Retina (tissue), 1 donor: ENCODE measurements at places on chromosomes 2 and 18.

GRCh38 chr18:51739044-51739666 lies 541.7 kb upstream of the MEX3C start:
- DNase-seq = no peak

GRCh38 chr2:137969418-137969765 lies 5.1 kb downstream of the HNMT start:
- DNase-seq = no peak

- no peak for DNase-seq
These were observed 84.8 kb downstream of the STPG4 start for GRCh38 chr2:47070155-47070919.

- peak; percentile 53 for DNase-seq
These were observed 30.8 kb upstream of the PUM2 start for GRCh38 chr2:20381457-20381856.

GRCh38 chr2:68918497-68918896 lies 34.2 kb downstream of the GKN2 start:
- DNase-seq = no peak

- peak; percentile 73 for DNase-seq
These were observed 825 bp downstream of the ITGA6 start for GRCh38 chr2:172427990-172428831.

GRCh38 chr2:84970210-84970867 lies 622 bp upstream of the KCMF1 start:
- peak; percentile 89 for DNase-seq

DNA sequence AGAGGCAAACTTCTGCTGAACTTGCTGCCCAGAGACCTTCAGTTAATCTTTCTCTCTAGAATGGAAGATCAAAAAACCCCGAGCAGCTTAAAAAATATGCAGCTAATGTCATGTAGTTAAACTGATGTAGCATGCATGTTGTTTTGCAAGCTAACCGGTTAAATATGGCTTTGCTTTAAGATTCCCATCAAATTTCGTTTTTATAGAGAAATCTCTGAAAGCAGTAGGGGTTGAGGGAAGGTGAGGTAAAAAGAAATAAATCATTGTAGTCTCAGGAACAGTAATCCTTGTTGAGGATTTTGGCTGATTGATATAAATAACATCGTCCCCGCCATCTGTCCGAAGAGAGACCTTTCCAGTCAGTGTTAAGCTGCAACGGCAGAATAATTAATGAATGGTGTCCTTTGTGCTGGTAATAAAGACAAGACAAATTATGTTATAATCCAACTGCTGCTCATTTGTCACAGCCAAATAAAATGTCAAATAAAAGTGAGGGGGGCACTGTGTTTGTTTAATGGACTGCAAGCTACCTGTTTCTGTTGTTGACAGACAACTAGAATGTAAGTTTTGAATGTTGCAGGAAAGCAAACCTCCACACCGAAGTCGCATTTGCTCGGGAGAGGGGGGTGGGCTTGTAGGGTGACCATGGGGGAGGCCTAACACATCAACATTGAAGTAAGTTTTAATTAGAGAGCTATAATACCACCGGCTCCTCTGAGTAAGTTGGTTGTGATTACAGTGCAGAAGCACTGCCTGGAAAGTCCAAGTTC lies 555.5 kb downstream of the ARHGAP15 start:
- DNase-seq = peak; percentile 68

DNA sequence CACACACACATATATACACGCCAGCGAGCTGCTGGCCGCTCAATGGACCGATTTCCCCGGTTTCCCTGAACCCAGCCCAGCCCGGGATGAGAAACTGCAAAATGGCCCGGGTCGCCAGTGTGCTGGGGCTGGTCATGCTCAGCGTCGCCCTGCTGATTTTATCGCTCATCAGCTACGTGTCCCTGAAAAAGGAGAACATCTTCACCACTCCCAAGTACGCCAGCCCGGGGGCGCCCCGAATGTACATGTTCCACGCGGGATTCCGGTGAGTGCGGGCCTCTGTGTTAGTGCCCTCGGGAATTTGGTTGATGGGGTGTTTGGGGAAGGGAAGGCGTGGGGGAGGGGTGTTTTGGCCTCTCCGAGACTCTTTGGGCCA lies 392 bp downstream of the ST8SIA3 start:
- peak; percentile 79 for DNase-seq

- no peak for DNase-seq
These were observed 239.4 kb upstream of the SKOR2 start for GRCh38 chr18:47490882-47491281.

DNA sequence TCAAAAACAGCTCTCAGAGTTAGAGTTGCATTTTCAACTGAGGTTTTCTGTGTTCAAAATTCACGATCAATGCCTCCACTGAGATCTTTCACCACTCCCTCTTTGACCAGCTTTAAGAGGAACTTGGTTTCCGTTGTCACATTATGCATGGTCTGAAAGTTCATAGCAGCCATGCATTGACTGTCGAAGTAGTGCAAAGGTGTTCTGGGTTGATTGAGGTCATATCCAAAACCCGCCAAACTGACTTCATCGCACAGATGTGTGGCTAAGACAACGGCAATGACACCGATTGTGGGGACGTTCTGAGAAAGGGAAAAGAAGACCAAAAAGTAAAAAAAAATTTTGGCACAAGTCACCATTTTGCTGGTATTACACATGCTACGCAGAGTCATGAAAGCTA lies 48.7 kb downstream of the ST3GAL5 start:
- DNase-seq = no peak
